ENCODE measurements at places on chromosomes 1 and 21. TPM values are rescaled to one million over a fixed set of nuclear protein-coding genes. Genes with fewer than 3 reads are reported as not detected.

- DNase-seq, result no peak
Observed at GRCh38 chr1:36911561-36912364, 122.6 kb downstream of the GRIK3 start.

DNA sequence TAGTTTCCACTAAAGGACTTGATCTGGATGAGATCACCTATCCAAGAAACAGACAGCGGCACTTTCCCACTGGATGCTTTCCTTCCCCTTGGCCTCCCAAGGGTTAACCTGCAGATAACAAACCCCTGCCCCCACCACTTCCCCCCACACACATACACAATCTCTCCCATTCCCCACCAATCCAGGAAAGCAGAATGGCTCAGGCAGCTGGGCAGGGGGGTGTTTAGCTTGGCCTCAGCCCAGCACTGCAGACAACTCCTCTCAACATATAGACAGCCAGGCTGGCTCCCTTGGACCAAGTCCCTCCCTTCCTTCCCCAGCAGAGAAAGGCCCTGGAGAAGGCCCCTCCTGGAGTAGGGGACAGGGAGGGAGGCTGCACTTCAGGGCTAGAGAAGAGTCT is 24.6 kb downstream of the PLEKHA6 start:
- DNase-seq, result no peak

- DNase-seq, result no peak
Observed at GRCh38 chr1:34452451-34452850, 275.7 kb downstream of the C1orf94 start.

Gene AADACL4
- 0.13 TPM for polyA plus RNA-seq

Gene B3GALT2
- polyA plus RNA-seq, result not detected

- DNase-seq, result no peak
Observed at GRCh38 chr1:102098081-102098480, 101.4 kb upstream of the OLFM3 start.

DNA sequence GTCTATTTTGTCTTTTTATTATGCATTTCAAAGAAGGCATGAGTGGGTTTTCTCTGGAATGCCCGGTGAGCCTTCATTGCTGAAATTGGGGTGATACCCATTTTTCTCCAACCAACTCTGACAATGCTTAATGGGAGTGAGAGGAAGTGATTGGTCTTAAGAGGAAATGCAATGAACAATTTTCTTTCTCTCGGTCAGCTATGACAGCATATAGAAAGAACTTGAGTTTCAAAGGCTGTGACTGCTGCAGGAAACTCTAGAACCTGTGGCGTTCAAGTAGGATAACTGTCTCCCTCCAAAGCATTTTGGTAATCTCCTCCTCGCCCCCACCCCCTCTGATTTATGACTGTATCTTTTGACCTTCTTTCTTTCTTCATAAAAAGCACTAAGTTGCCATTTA is 155.9 kb downstream of the LYPLAL1 start:
- DNase-seq, result no peak

Gene CRP
- not detected for polyA plus RNA-seq

GRCh38 chr1:227654858-227655752 is 80.0 kb downstream of the JMJD4 start:
- no peak for DNase-seq

Gene MRPS21
- polyA plus RNA-seq, result 59.0 TPM

- DNase-seq, result peak; percentile 66
Observed at GRCh38 chr1:119286587-119287181, 81.9 kb upstream of the HAO2 start.

GRCh38 chr1:112701227-112702066 is 5.5 kb downstream of the RHOC start:
- DNase-seq, result no peak

All from H1 (cell line).